ENCODE measurements at places on chromosomes 7 and 10. TPM values are rescaled to one million over a fixed set of nuclear protein-coding genes. Genes with fewer than 3 reads are reported as not detected.

The IMPDH1 gene
- total RNA-seq, result 11.9 TPM

DNA sequence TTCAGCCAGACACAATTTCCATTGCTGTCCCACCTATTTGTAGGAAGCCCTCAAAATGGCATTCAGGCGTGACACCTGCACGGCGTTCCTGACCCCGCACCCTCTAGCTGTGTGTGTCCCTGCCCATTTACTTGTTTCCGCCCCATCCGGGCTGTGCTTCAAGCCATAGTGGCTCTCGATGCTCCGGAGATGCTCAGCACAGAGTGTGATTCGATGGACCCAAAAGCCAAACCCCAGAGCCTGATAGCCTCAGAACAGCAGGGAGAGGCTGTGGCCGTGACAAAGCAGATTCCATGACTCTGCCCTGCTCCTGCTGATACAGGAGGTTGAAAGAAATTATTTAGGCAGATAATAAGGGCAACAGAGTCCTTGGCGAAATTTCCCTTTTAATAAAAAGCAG lies 13.4 kb downstream of the BUD31 start:
- no peaks in the 10 kb centered on the region for H3K4me1 ChIP-seq
- DNase-seq, result no peak
- no peak overlapping the region for H3K4me3 ChIP-seq
- H3K27ac ChIP-seq, result no peak overlapping the region
- H3K36me3 ChIP-seq, result no peaks in the 10 kb centered on the region

DNA sequence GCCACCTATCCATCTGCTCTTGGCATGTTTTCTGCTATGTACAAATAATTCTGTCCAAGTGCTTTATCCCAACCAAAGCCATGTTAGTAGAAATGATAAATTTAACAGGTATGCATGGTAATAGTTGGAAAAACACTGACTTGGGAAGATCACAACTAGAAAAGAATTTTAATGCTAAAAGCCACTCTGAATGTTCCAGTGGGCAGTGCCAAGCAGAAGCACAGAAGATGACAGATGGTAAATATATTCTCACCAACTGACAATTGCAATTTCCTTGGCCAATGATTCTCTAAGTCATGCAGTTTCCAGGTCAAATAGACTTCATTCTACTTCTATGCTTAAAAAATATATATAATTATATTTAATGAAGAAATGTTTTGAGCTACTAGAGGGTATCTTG lies 83.6 kb upstream of the SEMA3C start:
- no peak overlapping the region for H3K4me3 ChIP-seq
- peaks cover 5% of the 10 kb centered on the region for H3K4me1 ChIP-seq
- DNase-seq, result no peak
- H3K36me3 ChIP-seq, result no peaks in the 10 kb centered on the region

DNA sequence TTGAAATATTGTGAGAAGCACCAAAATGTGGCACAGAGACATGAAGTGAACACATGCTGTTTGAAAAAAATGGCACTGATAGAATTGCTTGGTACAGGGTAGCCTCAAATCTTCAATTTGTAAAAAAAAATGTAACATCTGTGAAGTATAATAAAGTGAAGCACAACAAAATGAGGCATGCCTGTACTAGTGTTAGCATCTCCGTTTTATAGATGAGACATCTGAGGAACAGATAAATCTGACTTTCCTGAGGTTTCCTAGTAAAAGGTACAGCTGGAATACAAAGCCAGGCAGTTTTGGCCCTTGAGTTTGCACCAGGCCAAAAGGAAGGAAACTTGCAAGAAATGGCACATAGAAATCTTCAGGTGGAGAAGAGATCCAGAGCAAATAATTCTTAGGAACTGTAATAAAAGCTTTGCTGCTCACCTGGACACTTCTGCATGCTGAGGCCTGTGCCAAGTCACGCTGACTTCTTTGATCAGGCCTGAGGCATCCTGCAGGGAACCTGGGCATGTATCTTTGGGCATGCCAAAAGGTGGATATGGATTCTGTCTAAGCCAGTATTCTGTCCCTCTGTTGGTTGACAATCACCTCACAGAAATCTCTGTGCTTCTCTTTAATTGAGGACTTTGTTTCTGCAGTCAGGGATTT lies 251.5 kb upstream of the PLPP4 start:
- H3K27me3 ChIP-seq, result no peaks in the 10 kb centered on the region
- no peaks in the 10 kb centered on the region for H3K4me1 ChIP-seq
- H3K4me3 ChIP-seq, result no peak overlapping the region
- no peak for DNase-seq
- H3K36me3 ChIP-seq, result no peaks in the 10 kb centered on the region
- H3K27ac ChIP-seq, result no peak overlapping the region

- H3K4me1 ChIP-seq, result no peaks in the 10 kb centered on the region
- no peak for DNase-seq
- no peaks in the 10 kb centered on the region for H3K27me3 ChIP-seq
- peak overlapping the region; percentile 75 for H3K27ac ChIP-seq
- H3K36me3 ChIP-seq, result no peaks in the 10 kb centered on the region
These were observed 2.9 kb upstream of the SPACDR start for GRCh38 chr7:100466653-100467605.

The PKD1L1 gene
- total RNA-seq, result 1.1 TPM

DNA sequence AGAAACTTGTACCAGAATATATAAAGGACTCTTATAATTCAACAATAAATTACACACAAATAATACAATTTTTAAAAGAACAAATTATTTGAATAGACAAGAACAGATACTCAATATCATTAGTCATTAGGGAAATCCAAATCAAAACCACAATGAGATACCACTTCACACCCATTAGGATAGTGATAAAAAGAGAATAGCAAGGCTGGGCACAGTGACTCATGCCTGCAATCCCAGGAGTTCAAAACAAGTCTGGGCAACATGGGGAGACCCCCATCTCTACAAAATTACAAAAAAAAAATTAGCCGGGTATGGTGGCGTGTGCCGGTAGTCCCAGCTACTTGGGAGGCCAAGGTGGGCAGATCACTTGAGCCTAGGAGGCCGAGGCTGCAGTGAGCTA lies 52.2 kb upstream of the KCNIP2 start:
- H3K27me3 ChIP-seq, result no peaks in the 10 kb centered on the region
- H3K4me1 ChIP-seq, result no peaks in the 10 kb centered on the region
- no peaks in the 10 kb centered on the region for H3K36me3 ChIP-seq
- H3K4me3 ChIP-seq, result no peak overlapping the region

DNA sequence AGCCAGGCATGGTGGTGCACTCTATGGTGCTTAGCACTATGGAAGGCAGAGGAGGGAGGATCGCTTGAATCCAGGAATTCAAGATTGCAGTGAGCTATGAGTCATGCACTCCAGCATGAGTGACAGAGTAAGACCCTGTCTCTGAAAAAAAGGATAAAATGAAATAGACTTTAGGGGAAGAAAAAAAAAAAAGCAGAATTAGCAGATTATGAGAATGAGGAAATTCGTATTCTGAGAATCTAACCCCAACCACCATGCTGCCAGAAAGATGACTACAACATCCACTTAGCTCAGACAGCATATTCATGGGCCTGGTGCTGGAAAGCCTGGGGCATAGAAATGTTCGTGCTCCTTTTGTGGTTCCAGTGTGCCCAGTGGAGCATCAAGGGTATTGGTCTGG lies 63.3 kb downstream of the TMEM26 start:
- no peak overlapping the region for H3K4me3 ChIP-seq
- no peaks in the 10 kb centered on the region for H3K27me3 ChIP-seq
- H3K4me1 ChIP-seq, result no peaks in the 10 kb centered on the region

GRCh38 chr10:79123547-79123963 lies 54.8 kb downstream of the ZMIZ1 start:
- H3K4me3 ChIP-seq, result no peak overlapping the region
- no peaks in the 10 kb centered on the region for H3K27me3 ChIP-seq
- no peaks in the 10 kb centered on the region for H3K36me3 ChIP-seq
- no peak for DNase-seq
- H3K27ac ChIP-seq, result no peak overlapping the region

The PTEN gene
- total RNA-seq, result 130 TPM

GRCh38 chr7:69778138-69778537 lies 179.9 kb downstream of the AUTS2 start:
- no peak for DNase-seq
- H3K4me3 ChIP-seq, result no peak overlapping the region
- H3K27me3 ChIP-seq, result no peaks in the 10 kb centered on the region
- H3K27ac ChIP-seq, result no peak overlapping the region

DNA sequence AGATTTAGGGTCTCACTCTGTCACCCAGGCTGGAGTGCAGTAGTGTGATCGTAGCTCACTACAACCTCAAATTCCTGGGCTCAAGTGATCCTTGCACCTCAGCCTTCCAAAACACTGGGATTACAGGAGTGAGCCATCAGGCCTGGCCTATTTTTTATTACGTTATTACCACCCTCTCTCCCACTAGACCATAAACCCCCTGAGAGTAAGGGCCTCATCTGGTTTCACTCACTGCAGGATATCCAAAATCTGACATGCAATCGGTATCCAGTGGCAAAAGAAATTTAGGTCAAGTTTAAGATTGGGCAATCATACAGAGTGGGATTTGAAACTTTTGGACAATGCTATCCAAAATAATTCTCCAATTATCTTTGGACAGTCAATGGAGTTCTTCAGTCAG lies 117.0 kb upstream of the NEBL start:
- H3K4me1 ChIP-seq, result no peaks in the 10 kb centered on the region
- no peaks in the 10 kb centered on the region for H3K27me3 ChIP-seq
- H3K36me3 ChIP-seq, result no peaks in the 10 kb centered on the region
- H3K4me3 ChIP-seq, result no peak overlapping the region
- no peak for DNase-seq
- H3K27ac ChIP-seq, result no peak overlapping the region

The PURB gene
- 13.8 TPM for total RNA-seq

The NKX1-2 gene
- not detected for total RNA-seq

The ANKRD61 gene
- not detected for total RNA-seq

- DNase-seq, result no peak
- no peaks in the 10 kb centered on the region for H3K27me3 ChIP-seq
- H3K27ac ChIP-seq, result no peak overlapping the region
- H3K36me3 ChIP-seq, result no peaks in the 10 kb centered on the region
These were observed 5.7 kb downstream of the GRID2IP start for GRCh38 chr7:6545398-6546126.

GRCh38 chr10:76302481-76302880 lies 871.1 kb downstream of the LRMDA start:
- H3K27me3 ChIP-seq, result no peaks in the 10 kb centered on the region
- H3K36me3 ChIP-seq, result no peaks in the 10 kb centered on the region
- DNase-seq, result no peak
- no peak overlapping the region for H3K27ac ChIP-seq
- no peak overlapping the region for H3K4me3 ChIP-seq
- peaks cover 5% of the 10 kb centered on the region for H3K4me1 ChIP-seq

- no peak for DNase-seq
- H3K36me3 ChIP-seq, result no peaks in the 10 kb centered on the region
- no peaks in the 10 kb centered on the region for H3K4me1 ChIP-seq
- no peak overlapping the region for H3K4me3 ChIP-seq
These were observed 162.2 kb downstream of the PFKFB3 start for GRCh38 chr10:6364893-6365292.

GRCh38 chr10:67853512-67853911 lies 15.5 kb upstream of the DNAJC12 start:
- H3K27me3 ChIP-seq, result no peaks in the 10 kb centered on the region
- H3K27ac ChIP-seq, result no peak overlapping the region

- H3K27me3 ChIP-seq, result no peaks in the 10 kb centered on the region
- H3K4me1 ChIP-seq, result no peaks in the 10 kb centered on the region
- H3K27ac ChIP-seq, result peak overlapping the region; percentile 75
- no peak for DNase-seq
- H3K4me3 ChIP-seq, result no peak overlapping the region
These were observed 4.1 kb downstream of the ABLIM1 start for GRCh38 chr10:114653926-114654325.

- H3K4me3 ChIP-seq, result no peak overlapping the region
- DNase-seq, result no peak
- H3K27me3 ChIP-seq, result no peaks in the 10 kb centered on the region
- no peaks in the 10 kb centered on the region for H3K36me3 ChIP-seq
These were observed 1.5 kb upstream of the FAM53B start for GRCh38 chr10:124745673-124746072.

The MBL2 gene
- not detected for total RNA-seq

The TAF5 gene
- total RNA-seq, result 7.6 TPM

GRCh38 chr10:19730907-19731217 lies 85.4 kb upstream of the PLXDC2 start:
- no peaks in the 10 kb centered on the region for H3K4me1 ChIP-seq
- no peaks in the 10 kb centered on the region for H3K36me3 ChIP-seq
- no peak overlapping the region for H3K4me3 ChIP-seq
- H3K27me3 ChIP-seq, result no peaks in the 10 kb centered on the region

The KLF14 gene
- total RNA-seq, result 0.83 TPM

- no peaks in the 10 kb centered on the region for H3K27me3 ChIP-seq
- H3K36me3 ChIP-seq, result no peaks in the 10 kb centered on the region
- H3K4me1 ChIP-seq, result no peaks in the 10 kb centered on the region
These were observed 58.4 kb upstream of the TM9SF3 start for GRCh38 chr10:96645191-96645721.

GRCh38 chr7:26449175-26450165 lies 157.8 kb downstream of the SNX10 start:
- no peak for DNase-seq
- peak overlapping the region; percentile 21 for H3K27ac ChIP-seq
- no peaks in the 10 kb centered on the region for H3K4me1 ChIP-seq
- H3K27me3 ChIP-seq, result no peaks in the 10 kb centered on the region
- no peaks in the 10 kb centered on the region for H3K36me3 ChIP-seq

The C10orf62 gene
- not detected for total RNA-seq

- DNase-seq, result no peak
- H3K27me3 ChIP-seq, result no peaks in the 10 kb centered on the region
- peak overlapping the region; percentile 97 for H3K4me3 ChIP-seq
- peak overlapping the region; percentile 91 for H3K27ac ChIP-seq
These were observed 619 bp downstream of the EXOC4 start for GRCh38 chr7:133253519-133253875.

DNA sequence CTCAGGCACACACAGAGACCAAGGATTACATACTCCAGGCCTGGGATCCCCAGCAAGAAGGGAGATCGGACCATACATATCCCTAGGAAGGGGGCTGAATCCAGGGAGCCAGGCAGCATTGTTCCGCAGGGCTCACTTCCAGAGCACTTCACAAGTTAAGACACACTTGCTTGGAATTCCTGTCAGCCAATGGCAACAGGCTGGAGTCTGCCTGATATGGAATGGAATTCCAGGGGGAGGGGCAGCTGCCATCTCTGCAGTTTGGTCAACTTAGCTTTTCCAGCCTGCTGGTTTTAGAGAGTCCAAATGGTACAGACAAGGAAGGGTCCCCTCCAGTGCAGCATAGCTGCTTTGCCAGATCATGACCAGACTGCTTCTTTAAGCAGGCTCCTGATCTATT lies 290.0 kb upstream of the GLI3 start:
- no peak overlapping the region for H3K27ac ChIP-seq
- no peak for DNase-seq
- H3K36me3 ChIP-seq, result no peaks in the 10 kb centered on the region
- no peaks in the 10 kb centered on the region for H3K4me1 ChIP-seq
- no peaks in the 10 kb centered on the region for H3K27me3 ChIP-seq

The SPDYE2 gene
- not detected for total RNA-seq

DNA sequence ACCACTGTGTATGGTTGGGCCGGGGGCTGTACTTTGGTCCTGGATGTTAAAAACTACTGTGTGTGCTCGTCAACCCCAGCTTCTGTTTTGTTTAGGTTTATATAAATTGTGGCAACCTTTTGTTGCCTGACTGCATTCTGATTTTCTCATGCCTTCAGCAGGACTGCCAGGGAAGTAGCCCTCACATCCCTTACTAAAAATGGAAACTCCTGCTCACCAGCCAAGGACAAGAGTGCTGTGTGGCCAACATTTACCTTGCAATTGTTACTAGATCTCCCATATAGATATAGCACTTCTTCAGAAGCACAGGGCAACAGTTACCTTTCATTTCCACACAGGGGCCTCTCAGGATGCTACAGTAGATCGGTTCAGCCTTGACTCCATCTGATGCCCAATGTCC lies 174.4 kb downstream of the TAX1BP1 start:
- DNase-seq, result no peak
- H3K4me1 ChIP-seq, result no peaks in the 10 kb centered on the region
- no peaks in the 10 kb centered on the region for H3K36me3 ChIP-seq
